ENCODE measurements at places on chromosomes 12 and 14.

DNA sequence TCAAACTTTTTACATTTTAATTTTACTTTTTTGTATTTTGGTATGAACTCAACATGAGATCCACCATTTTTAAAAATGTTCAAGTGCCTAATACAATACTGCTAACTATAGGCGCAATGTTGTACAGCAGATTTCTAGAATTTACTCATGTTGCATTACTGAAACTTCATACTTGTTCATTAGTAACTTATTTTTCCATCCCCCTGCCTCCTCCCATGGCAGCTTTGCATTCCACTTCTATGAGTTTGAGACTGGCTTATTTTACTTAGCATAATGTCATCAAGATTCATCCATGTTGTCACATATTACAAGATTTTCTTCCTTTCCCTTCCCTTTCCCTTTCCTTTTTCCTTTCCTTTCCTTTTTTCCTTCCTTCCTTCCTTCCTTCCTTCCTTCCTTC, 825.9 kb downstream of the SLC16A7 start:
- DNase-seq: no peak

DNA sequence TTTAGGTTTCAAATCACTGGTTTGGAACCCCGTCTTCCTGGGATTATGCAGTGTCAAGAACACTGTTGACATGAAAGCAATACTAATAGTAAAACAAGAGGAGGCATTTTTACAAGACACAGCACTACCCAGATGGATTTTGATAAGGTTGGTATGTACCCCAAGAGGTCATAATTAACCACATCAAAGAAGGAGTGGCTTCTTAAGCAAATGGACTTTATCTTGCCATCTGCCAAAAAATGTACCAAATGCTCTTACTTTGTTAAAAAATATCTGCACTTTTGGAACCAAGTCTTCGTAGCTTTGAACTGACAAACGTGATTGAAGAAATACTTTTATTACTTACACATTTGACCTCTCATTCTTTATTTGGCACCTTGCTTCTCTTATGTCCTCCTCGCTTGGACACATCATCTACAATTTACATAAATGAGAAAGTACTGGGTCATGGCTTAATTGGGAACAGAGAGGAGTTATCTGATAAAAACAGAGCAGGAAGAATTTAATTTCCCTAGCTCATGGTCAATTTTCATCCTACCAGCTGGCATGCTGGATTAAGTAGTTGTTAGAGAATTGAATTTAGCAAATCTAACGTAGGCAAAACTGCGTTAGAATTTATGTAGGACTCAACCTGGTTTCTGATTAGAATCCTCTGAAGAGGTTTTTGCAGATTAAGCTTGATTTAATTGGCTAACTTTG, 54.5 kb upstream of the PRICKLE1 start:
- no peak for DNase-seq

GRCh38 chr12:101655393-101655792, 42.0 kb upstream of the CHPT1 start:
- DNase-seq: no peak

DNA sequence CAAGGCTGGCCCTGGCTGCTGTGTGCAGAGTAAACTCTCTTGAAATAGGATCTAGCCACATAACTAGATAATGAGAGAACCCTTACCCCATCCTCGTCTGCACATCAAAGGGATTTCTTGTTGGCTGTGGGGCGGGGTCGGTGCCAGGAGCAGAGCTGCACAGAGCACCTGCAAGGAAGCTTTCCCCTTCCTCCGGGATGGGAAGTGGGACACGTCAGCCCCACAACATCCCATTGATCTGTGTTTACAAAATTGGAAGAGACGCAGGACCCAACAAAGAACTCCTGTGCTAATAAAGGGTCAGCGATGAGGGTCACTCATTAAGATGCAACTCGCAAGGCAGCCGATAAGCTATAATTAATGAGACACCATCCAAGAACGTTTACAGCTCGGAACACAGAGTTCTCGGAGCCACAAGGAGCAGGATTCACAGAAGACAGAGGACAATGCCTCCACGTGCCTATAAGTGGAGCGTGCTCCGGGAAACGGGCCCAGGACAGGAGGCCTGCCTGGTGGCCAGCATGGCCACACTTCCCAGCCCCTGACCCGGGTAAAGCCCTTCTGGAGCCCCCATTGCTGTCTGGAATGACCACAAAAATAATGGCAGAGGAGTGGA, 171.5 kb downstream of the SLC15A4 start:
- DNase-seq: no peak

- no peak for DNase-seq
Measured at GRCh38 chr14:99578541-99579101, 25.4 kb downstream of the CCDC85C start.

GRCh38 chr12:70741256-70741655, 104.0 kb upstream of the PTPRB start:
- no peak for DNase-seq

- DNase-seq: no peak
Measured at GRCh38 chr14:49945448-49946319, 52.8 kb downstream of the ARF6 start.

- DNase-seq: no peak
Measured at GRCh38 chr14:56057071-56057741, 61.0 kb upstream of the PELI2 start.

GRCh38 chr12:91542067-91542466, 359.4 kb upstream of the DCN start:
- DNase-seq: no peak

- DNase-seq: peak; percentile 61
Measured at GRCh38 chr14:55332654-55333570, 61.7 kb downstream of the FBXO34 start.

GRCh38 chr12:116604178-116604895, 45.2 kb downstream of the MAP1LC3B2 start:
- DNase-seq: no peak

DNA sequence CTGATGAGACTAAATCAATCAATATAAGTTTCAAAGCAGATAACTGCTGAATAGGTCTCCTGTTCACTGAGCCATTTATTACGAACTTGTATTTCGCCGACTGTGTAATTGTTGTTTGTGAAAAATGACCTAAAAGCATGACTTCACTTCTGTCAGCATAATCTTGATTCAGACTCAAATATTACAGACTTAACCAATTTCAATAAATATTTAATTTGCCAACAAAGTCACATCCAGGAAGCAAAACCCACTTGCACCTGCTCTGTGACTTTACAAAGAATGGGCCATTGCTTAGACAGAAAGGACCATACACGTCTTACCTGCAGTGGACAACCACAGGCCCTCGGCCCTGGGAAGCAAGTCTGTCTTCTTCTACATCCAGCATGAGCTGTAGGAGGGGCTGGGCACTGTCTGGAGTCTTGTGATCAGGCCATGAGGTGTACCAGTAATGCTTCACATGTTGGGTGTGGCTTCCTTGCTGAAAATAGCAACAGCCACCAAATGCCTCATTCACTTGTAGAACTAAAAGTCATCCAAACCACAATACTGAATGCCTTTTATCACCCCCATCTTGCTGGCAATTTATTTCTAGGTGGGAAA, 23.5 kb upstream of the PTPRB start:
- peak; percentile 4 for DNase-seq

GRCh38 chr14:100287202-100287997, 18.8 kb downstream of the SLC25A29 start:
- DNase-seq: no peak

DNA sequence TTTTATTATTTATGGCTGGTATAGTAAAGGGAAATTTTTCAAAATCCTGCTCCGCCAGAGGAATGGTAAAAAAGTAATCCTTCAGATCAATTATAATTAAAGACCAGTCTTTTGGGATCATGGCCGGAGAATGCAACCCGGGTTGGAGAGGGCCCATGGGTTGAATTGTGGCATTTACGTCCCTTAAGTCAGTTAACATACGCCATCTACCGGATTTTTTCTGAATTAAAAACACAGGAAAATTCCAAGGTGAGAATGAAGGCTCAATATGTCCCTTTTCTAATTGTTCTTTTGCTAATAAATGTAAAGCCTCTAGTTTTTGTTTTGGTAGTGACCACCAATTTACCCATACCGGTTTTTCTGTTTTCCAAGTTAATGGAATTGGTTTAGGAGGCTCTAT, 602.8 kb downstream of the ALG10 start:
- DNase-seq: peak; percentile 4

DNA sequence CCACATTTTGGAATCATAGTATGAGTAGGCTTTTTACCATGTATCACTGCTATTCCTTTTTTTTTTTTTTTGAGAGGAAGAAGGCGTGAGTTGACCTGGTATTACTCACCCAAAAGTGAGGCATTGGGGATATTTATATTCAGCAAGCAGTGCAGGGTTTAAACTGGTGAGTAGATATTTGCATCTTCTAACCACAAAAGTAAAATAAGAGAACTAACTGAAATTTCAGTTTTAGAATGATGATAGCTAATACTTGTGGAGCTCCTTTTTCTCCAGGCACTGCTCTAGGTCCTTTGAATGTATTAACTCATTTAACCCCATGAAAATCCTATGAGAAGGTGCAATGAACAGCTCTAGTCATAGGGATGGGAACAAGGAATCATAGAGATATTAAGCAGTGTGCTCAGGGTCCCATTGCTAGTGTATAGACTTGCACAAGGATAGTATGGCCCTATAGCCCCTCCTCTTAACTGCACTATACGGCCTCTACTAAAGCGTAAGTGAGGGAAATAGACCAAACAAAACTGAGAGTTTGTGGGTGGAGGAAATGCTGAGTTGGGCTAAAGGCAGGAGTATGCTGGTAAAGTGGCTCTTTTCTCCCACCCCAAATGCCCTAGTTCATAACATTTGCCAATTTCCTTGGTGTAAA, 104.3 kb upstream of the MAX start:
- DNase-seq: peak; percentile 91

DNA sequence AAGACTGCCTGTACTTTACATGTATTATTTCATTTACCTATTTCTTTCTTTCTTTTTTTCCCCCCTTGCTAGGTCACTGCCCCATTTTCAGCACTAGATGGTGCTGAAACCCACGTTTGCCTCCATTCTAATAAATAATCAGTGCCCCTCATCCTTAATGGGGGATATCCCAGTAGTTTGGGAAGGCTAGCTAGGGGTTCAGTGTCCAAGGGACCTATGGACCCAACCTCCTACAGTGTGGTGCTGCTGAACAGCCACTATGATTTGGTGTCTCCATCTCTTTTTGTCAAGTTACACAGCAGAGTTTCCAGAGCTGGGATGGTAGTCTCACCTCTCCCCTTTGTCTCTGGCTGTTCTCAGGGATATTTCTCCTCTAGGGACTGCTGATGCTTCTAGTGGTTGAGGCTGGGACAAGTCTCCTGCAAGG, 6.5 kb upstream of the HCFC2 start:
- DNase-seq: peak; percentile 34

DNA sequence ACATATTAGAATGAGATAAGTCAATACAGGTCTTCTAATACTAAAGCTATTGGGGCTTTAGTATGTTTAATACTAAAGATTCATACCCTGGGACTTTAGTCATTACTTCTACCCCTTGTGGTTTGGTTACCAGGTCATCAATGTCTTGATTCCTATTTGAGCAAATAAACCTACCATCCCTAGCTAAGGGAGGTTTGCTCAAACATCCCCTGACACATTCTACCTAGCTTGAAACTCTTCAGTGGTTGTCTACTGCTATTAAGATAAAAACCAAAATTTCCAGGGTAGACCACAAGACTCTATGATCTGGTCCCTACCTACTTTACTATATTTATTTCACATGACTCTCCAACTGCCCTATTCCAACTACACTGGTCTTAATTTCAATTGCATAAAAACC, 7.3 kb upstream of the C2CD5 start:
- peak; percentile 28 for DNase-seq

- DNase-seq: no peak
Measured at GRCh38 chr14:57833323-57833722, 32.6 kb downstream of the SLC35F4 start.

- DNase-seq: no peak
Measured at GRCh38 chr12:132582582-132583410, 27.6 kb downstream of the LRCOL1 start.

GRCh38 chr14:29165431-29165830, 398.8 kb downstream of the FOXG1 start:
- peak; percentile 26 for DNase-seq

GRCh38 chr12:66269757-66270383, 32.4 kb upstream of the HELB start:
- DNase-seq: peak; percentile 52

DNA sequence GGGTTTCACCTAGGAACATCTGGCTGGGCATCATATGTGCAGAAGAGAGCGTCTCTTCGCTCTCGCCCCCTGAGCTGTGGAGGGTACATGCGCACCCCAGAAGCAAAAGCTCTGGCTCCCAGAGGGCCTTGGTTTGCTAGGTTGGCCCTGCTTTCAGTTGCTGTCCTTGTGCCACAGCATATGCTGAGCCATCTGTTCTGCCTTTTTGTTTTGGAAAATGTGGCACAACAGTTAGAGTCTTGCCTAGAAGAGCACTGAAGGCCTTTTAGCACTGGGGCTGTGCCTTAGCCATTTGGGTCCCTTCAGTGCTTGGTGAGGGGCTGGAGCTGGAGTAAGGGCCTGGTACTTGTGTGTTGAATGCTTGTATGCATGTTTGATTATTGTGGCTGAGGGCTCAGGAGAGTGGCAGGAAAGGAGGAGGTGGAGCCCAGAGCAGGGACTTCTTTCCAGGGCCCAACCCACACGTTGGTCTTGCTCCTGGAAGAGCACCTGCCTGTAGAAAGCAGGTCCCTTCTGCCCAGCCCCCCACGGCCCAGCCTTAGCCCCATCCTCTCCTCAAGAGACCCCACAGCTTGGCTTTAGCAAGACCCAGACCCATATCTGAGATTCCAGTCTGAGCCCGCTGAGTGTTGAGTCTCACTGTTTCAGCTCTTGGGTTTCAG, 113.7 kb downstream of the SLC25A47 start:
- DNase-seq: no peak

DNA sequence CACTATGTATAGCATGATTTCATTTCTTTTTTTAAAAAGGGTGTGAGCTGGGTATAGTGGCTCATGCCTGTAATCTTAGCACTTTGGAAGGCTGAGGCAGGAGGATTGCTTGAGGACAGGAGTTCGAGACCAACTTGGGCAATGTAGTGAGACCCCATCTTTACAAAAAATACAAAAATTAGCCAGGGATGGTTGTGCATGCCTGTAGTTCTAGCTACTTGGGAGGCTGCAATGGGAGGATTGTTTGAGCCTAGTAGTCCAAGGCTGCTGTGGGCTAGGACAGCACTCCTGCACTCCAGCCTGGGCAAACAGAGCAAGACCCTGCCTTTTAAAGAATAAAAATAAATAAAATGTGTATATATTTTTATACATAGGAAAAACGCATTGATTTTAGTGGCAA, 43.0 kb downstream of the DIP2B start:
- no peak for DNase-seq

DNA sequence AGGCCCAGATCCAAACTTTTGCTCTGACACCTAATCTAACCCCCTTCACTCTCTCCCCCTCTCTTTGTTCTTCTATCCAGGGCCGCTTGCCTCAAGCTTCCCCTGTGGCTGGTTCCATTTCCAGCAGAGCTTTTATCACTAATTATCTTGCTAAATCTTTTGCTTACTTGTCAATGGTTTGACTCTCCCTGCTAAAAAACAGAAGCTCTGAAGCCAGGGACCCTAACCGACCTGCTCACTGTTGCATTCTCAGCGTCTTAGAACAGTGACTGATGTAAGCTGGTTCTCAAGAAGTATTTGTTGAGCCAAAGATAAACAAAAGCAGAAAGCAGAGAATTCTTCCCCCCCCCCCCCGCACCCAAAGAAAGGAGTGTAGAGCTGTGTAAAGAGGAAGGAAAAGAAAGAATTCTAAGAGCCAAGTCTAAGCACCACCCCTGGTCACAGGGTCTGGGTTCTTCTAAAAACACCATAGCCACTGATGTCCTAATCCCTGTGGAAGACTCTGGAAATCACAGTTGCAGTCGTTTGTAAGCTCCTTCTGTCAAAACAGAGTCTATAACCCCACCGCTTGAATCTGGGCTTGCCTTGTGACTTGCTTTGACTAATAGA, 385.8 kb downstream of the MED13L start:
- no peak for DNase-seq

Measured in GM12865 (cell line).